ENCODE measurements at places on chromosomes 4 and X.

DNA sequence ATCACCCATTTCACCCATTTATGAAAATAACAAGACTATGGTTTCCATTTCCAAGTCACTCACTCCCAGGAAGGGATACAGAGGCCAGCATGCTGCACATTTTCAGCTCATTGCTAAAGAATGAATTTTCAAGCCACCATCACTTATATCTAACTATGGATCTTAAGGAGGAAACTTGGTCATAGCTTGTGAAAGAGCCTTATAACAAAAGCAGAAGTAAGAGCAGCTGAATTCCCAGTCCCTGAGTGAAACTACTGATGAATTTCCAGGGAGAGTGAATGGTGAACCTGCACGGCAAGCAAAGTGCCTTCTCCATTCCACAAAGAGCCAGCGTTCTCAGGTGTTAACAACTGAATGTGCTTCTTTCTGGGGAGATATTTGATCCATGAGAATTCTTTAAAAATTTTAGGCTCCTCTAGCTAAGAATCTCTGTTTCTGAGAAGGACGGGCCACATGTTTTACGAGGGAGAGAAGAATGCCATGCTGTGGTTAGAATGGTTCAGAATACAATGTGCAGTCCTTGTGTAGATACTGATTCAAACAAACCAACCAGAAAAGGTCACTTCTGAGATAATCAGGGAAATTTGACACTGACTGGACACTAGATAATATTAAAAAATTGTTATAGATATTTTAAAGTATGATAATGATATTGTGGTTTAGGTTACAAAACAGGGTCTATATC, 24.0 kb downstream of the BTC start:
- no peak for DNase-seq

DNA sequence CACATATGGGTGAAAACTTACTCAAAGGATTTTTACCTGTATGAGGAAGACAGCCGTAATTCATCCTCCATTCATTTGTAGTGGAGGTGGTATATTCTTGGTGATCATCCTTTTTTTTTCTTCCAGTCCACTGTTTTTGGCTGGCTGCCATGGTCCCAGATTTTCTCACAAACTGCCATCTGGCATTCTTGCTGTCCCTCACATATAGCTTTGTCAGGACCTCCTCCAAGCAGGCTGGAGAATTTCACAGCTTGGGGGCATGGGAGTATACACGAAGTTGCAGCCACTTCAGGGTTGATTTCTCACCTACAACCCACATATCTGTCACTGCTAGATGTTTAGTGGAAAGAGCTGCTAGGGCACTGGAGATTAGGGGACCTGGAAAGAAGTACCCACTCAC, 401.0 kb downstream of the IL1RAPL1 start:
- no peak for DNase-seq

DNA sequence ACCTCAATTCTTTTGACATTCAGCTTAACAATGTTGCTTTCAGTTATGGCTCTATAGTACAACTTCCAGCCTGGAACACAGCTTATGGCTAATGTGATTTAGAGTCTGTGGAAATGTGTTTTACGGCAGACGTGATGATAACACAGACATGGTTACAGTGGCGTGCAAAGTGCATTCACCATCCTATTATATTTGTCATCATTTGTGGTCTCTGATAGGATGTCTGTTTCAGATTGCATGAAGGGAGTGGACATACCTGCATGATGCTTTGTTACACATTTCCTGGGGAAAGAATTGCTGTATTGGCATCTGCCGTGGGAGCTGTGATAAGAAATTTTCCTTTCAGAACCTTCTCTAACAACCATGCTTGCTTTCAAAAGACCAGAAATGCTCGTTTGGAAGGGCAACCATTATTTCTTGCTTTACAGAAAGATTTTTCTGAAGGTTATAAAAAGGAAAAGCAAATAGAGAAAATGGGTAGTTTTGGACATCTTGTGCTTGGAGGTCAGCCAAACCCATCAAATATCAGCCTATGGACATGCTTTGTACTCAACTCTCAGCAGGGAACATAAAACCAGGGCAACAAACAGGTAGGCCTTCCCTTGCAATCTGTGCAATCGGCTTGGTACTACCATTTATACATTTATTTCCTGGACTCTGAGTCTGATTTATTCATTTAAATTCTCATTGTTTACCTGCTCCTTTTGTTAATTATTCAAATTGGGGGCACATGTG, 273.9 kb downstream of the TLL1 start:
- DNase-seq = no peak

GRCh38 chr4:25783126-25783525, 79.7 kb downstream of the SEL1L3 start:
- no peak for DNase-seq

- DNase-seq = no peak
Observed at GRCh38 chr4:85610450-85610849, 135.5 kb downstream of the ARHGAP24 start.

DNA sequence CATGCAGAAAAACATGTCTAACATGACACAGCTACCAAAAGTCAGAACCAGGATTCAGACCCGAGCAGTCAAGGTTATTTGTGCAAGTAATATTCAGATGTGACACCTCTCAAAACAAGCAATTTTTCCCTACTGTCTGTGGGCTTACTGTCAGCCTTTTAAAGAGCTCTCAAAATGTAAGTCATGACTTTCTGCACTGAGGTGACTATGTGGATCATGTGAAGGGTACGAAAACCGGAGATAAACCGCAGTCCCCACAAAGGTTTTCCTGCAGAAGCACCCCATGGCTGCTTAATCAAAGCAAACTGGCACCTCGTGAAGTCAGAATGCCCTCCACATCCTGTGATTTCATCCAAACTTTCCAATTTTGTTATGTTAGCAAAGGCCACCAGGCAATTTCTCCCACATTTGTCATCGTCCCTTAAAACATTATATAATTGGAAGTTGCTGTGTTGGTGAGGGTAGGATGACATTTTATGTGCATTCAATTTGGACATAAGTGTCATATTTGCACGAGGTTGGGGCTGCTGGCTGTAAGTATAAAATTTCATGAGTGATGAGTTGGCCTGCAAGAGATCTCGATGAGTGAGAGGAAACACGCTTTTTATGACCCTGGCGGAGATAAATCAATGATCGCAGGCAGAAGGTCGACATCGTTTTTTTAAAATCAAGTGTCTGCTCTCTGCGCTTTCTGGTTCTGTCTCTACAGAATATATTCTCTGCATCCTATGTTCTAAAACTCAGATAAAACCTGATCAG, 161.2 kb downstream of the STK32B start:
- no peak for DNase-seq

GRCh38 chrX:123013141-123013540, 170.9 kb upstream of the GRIA3 start:
- no peak for DNase-seq

- DNase-seq = no peak
Observed at GRCh38 chr4:181597766-181598165, 645.4 kb upstream of the TENM3 start.

- DNase-seq = no peak
Observed at GRCh38 chr4:80036949-80037685, 35.9 kb downstream of the ANTXR2 start.

- peak; percentile 7 for DNase-seq
Observed at GRCh38 chr4:182918791-182919302, 1.7 kb upstream of the DCTD start.

- no peak for DNase-seq
Observed at GRCh38 chrX:44227991-44228390, 115.5 kb downstream of the EFHC2 start.

Measured in stimulated activated naive CD8-positive, alpha-beta T cell treated with anti-CD3 and anti-CD28 coated beads, Interleukin-15, amount 100 ng/mL, for 72 hours (primary cell).